Activated gamma-delta T cell treated with Interleukin-2 at 50 U/mL for 16 hours (primary cell): ENCODE measurements at places on chromosomes 4 and X.

DNA sequence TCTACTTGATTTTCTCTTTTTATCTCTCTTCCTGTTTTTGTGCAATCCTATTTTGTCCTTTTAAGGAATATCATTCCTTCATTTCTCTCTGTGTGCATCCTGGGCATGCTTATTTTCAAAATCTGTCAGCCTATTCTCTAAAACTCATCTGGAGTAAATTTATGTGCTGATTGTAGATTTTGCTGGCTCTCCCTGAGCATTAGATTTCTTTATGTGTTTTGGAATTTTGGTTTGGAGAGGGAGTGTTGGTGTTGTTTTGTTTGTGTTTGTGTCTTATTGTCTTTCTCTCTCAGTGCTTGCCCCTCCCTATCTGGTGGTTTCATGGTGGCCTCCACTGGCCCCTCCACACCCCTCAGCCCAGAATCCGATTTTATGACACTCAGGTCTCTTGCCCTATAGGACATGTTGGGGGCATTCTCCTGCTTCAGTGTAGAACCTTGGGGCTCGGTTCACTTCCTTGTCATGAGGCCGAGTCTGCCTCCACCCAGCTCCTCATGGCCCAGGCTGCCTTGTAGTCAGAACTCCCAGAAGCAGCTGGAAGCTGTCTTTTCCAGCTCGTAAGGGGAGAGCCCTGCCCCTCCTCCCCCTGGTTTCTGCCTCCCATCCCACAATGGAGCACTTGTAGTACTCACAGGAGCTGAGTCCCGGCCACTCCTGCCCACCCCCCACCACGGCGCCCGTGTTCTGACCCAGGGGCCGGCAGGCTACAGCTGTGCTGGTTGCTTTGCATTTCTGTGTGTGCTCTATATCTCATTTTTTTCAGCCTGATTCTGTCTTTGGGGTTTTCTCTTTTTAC lies 24.5 kb upstream of the PJA1 start:
- no peak for DNase-seq

DNA sequence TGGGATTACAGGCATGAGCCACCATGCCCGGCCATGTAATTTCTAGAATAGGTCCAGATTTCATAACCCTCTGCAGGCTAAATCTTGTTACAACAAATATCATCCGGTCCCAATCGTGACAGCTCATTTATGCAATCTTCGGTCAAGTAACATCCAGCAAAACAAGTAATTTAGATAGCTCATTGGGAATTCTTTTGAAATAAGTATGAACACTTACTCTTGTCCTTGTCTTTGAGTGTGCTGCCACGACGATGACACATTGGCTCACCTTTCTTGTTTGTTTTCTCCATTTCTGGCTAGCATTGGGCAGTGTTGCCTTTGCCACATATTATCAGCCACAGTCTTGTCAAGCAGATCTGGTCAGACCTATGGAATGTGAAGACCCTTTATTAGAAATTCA lies 92.0 kb downstream of the PHEX start:
- no peak for DNase-seq

DNA sequence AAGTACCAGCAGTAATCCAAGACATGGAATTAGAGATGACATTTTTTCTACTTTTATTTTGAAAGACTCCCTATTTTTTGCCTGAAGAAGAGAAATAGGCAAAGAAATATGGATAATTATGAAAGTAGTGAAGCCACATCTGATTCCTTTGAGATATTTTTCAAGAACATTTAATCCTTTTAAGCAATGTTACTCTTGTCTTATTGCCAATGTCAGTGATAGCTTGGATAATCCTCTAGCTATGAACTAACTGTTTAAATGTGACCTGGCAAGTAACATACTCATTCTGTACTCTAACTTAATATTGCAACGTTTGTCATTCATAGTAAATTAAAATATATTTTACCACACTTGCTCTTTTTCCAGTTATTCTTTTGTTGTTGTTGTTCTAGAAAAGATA lies 181.3 kb downstream of the VEGFC start:
- DNase-seq: no peak

DNA sequence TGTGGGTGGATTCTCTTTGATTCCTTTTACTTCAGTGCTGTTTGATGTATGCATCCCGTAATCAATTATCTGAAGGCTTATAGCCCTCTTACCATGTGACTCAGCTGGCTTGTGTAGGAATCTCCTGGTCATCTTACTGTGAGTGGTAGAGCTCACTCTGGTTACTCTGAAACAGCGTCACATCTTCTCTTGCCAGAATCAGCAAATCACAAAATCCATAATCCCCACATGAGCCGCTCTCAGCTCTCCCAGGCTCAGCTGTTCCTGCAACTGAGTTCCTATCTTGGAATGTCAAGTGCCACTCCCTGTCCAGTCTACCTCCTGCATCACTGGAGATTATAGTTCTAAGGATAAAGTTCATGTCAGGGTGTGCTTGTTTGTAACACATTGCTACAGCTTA lies 278.0 kb downstream of the FBXO8 start:
- DNase-seq: no peak

DNA sequence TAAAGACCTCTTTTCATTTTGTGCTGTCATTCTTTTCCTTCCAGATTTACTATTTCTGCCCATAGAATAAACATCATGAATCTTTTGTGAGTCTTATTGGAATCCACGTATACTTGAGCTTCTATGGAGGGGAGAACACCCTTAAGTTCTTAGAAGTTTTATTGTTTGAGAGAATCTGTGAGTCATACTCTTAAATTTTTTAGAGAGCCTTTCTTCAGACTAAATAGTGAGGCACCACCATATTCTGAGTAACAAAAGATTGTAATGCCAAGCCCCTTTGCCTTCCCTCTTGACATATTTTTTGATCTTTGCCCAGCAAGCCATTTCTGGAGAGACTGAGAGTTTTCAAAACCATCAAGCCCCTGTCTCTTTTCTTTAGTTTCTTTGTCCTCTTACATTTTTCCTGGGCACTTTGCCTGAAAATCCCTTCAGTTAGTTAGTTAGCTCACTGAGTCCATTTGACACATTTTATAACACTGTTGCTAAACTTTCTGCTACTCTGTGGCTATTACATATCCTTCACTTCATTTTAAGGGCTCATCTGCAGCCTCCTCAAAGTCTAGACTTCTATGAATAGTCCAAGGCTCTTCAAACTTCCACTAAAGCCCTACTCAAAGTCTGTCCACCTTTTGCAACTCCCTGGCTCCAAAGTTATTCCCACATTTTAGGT lies 65.3 kb upstream of the NDUFC1 start:
- no peak for DNase-seq

DNA sequence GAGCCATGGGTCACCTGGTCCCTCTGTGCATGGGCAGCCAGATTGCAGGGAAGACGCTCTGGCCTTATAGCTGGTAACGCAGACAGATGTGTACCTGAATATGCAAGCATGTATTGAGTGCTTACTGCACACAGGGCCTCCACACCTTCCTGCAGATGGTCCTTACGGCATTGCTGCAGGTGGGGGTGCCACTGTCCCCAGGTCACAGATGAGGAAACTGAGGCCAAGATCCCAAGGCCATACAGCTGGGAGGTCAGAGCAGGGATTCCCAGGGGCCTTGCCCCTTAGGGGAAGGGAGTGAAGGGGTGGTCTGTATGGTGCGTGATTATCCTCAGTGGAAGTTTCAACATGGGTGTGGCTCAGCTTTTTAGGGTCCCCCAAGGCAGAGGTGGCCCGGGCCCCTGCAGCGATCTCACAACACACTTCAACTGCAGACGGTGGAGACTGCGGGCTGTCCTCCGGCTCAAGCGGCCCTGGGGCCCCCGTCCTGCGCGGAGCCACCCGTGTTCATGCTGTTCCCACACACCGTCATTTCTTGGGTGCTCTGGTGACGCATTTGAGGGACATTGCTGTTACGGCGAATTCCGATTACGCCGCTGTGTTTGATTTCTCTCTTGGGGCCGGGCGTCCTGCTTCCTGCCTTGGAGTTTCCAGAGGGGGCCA lies 8.1 kb downstream of the DOK7 start:
- no peak for DNase-seq

GRCh38 chrX:77768787-77769186 lies 17.2 kb downstream of the ATRX start:
- DNase-seq: no peak

DNA sequence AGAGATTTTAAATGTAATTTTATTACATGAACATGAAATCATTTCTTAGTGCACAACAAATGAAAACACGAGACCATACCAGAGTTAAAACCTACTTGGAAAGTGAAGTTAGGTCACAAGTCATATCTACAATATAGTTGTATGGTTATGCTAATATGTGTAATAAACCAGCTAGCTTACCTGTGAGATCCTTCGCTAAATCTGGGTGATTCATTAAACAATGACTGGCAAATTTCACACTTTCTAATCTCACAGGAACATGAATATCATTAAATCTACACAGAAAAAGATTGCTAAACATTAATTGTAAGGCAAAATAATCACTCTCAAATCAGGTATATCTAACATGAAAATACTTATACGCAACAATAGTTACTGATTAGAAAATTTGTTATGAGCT lies 67.6 kb downstream of the PDS5A start:
- no peak for DNase-seq

- DNase-seq: no peak
Measured at GRCh38 chr4:22897520-22898108, 204.9 kb downstream of the GBA3 start.

GRCh38 chrX:71669492-71669891 lies 2.1 kb downstream of the LOC101059915 start:
- no peak for DNase-seq

GRCh38 chr4:9994246-9994847 lies 26.9 kb downstream of the SLC2A9 start:
- no peak for DNase-seq

- DNase-seq: no peak
Measured at GRCh38 chr4:98614094-98614493, 44.3 kb downstream of the TSPAN5 start.

DNA sequence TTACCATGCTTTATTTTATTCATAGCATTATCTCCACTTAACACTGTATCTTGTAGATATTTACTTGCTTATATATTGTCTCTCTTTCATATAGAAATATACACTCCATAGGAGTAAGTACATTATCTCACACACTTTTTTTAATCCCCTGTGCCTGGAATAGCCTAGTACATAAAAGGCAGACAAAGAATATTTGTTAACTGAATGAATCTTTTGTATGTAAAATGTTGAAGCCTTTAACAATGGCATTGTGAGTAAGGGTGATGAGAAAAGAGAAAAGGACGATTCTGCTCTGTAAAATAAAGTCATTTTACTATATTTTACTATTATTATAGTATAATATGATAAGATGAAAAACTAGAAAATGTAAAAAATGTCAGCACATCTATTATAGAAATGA lies 97.7 kb upstream of the PDHA2 start:
- no peak for DNase-seq

GRCh38 chrX:140274811-140275525 lies 229.9 kb downstream of the SOX3 start:
- no peak for DNase-seq

DNA sequence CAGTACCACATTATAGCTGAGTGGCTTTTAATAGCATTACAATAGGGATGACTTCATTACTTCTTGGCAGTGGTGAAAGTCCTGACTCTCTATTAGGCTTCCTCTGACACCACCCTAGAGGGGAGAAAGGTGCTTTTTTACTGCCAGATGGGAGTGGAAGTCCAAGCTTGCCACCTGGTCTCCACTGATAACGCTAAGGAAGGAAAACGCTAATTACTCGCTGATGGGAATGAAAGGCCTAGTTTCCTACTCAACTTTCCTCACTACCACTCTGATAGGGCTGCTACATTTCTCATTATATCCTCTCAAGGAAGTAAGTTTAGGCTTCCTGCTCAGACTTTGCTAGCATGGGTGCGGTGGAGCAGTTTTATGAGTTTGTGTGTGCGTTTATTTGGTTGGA lies 62.3 kb upstream of the PAGE3 start:
- DNase-seq: no peak

DNA sequence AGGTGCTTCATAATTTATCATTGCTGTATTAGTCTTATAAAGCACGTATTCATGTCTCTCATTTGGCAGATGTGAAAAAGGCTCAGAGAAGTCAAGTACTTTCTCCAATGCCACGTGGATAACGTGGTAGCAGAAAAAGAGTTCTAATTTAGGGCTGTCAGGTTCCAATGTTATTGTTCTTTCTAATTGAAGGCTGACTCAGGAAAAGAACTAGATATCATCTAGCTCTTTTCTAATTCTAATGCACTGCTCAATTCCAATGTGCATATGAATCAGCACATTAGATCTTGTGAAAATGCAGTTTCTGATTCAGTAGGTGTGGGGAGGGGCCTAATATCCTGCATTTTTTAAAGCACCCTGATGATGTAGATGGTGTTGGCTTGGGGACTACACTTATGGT lies 22.8 kb downstream of the AGA start:
- no peak for DNase-seq

- DNase-seq: no peak
Measured at GRCh38 chr4:99180382-99181070, 36.4 kb upstream of the ADH4 start.

- no peak for DNase-seq
Measured at GRCh38 chr4:77036206-77036605, 39.6 kb downstream of the CCNI start.

DNA sequence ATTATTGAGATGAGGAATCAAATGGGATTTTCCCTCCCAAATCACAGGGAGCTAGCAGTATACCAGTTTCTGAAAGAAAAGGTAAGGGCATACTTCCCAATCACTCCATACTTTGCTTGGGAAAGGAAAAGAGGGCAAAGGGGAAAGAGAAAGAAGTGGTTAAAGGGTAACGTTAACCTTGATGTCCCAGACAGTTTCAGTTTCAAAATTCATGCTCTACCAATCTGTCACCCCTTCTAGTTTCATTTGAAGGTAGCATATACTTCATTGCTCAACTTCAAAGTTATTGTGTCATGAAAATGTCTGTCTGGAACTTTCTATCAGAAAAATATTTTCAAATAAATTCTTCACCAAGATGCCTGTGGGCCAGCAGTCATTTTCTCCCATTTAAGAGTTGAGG lies 16.0 kb downstream of the TNMD start:
- no peak for DNase-seq

DNA sequence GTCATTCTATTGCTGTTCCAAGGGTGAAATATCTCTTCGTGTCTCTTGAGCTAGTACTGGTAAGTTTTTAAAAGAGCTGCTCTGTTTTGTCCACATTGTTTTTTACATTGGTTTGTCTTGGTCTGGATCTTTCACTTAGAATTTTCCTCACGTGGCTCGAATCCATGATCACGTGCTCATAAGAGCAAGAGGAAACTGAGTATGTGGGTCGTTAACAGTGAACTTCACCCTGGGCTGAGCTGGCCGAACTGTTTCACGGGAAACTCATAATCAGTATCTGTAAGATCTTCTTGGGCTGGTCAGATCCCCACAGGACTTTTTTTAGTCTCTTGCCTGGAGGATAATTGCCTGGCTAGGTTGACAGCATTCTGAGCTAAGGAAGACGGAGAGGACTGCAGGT lies 77.8 kb upstream of the HELT start:
- no peak for DNase-seq

DNA sequence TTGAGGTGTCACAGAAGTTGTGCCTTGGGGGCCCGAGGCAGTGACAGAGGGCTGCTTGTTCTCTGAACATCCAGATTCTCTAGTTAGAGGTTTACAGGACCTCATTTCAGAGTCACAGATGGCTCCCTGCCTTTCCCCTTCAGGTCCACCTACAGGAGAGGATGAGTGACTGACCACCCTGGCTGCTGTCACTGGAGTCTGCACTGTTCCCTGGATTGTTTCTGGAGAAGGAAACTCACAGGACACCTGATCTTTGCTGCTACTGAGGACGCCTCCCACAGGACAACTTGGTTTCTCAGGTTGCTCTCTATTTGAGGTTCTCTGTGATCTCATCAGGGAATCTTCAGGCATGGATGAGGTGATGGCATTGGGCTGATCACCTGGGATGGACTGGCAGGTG lies 58.3 kb downstream of the GPRIN3 start:
- DNase-seq: no peak
